ENCODE measurements at places on chromosomes 16 and 17. TPM values are rescaled to one million over a fixed set of nuclear protein-coding genes. Genes with fewer than 3 reads are reported as not detected.

Gene NOS2
- not detected for total RNA-seq

DNA sequence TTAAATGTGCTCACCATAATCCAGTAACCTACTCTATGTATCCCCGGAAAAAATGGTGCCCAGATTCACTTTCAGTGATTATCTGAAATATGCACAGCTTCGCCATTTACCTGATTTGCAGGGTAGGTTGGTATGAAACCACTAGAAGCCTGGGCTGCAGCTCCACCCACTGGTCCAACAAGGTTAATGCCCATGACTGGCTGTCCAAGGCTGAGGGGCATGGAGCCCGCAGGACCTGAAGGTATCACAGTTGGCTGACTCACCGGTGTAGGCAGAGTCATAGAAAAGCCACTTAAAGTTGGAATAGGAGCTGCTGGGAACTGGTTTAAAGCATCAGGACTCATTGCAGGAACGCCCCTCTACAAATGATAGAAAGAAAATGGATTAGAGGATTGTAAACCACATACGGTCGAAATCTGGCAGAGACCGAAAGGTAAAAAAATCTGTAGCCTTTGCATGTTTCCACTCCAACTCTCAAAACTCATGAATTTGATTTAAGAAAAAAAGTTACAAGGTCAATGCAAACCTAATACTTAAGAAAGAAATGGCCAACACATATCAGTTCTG is 38.6 kb downstream of the SYNRG start:
- H3K4me3 ChIP-seq = no peak overlapping the region
- peaks cover 72% of the 10 kb centered on the region for H3K36me3 ChIP-seq
- peak; percentile 92 for DNase-seq
- no peaks in the 10 kb centered on the region for H3K27me3 ChIP-seq

DNA sequence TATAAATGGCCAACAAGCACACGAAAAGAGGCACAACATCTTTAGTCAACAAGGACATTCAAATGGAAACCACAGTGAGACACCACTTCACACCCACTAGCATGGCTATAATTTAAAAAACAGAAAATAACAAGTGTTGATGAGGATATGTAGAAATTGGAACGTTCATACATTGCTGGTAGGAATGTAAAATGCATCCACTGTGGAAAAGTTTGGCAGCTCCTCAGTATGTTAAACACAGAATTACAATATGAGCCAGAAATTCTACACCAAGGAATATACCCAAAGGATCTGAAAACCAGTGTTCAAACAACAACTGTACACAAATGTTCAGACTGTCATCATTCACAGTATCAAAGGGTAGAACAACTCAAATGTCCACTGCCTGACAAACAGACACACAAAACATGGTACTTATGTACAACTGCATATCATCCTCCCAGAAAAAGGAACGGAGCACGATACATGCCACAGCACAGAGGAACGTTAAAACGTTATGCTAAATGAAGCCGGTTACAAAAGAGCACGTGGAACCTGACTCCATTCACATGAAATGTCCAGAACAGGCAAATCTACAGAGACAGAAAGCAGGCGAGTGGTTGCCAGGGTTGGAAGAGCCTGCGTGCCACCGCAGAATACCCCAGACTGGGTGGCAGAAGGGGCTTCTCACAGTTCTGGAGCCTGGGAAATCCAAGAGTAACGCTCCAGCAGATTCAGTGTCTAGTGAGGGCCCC is 32.8 kb upstream of the METRNL start:
- DNase-seq = no peak
- no peaks in the 10 kb centered on the region for H3K27me3 ChIP-seq
- H3K27ac ChIP-seq = no peak overlapping the region
- H3K4me1 ChIP-seq = peaks cover 22% of the 10 kb centered on the region
- H3K4me3 ChIP-seq = no peak overlapping the region

Gene EMP2
- total RNA-seq = 65.9 TPM

Gene GALR2
- 0.27 TPM for total RNA-seq

- H3K27ac ChIP-seq = no peak overlapping the region
- H3K36me3 ChIP-seq = peaks cover 62% of the 10 kb centered on the region
- no peak overlapping the region for H3K4me3 ChIP-seq
- H3K27me3 ChIP-seq = no peaks in the 10 kb centered on the region
- H3K4me1 ChIP-seq = peaks cover 15% of the 10 kb centered on the region
- no peak for DNase-seq
Measured at GRCh38 chr17:47973541-47973940, 2.6 kb downstream of the CDK5RAP3 start.

DNA sequence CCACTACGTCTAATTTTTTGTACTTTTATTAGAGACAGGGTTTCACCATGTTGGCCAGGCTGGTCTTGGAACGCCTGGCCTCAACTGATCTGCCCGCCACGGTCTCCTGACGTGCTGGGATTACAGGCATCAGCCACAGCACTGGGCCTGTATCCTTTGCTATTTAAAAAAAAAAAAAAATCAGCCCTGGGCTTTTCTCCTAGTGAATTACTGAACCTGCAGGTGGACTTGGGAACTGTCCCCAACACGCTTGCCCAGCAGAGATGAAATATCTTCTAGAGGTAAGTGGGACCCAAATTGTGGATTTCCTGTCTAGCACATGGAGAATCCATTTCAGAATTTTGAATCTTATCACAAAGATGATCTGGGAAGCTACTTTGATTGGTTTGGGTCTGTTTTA is 14.8 kb downstream of the CNOT1 start:
- no peak for DNase-seq
- H3K27me3 ChIP-seq = no peaks in the 10 kb centered on the region
- peaks cover 2% of the 10 kb centered on the region for H3K4me1 ChIP-seq
- no peak overlapping the region for H3K27ac ChIP-seq
- no peak overlapping the region for H3K4me3 ChIP-seq

GRCh38 chr17:43952351-43952723 is 1.4 kb downstream of the PYY start:
- H3K4me3 ChIP-seq = peak overlapping the region; percentile 33
- no peaks in the 10 kb centered on the region for H3K36me3 ChIP-seq
- H3K4me1 ChIP-seq = peaks cover 9% of the 10 kb centered on the region

Gene TXNL4B
- total RNA-seq = 18.0 TPM

DNA sequence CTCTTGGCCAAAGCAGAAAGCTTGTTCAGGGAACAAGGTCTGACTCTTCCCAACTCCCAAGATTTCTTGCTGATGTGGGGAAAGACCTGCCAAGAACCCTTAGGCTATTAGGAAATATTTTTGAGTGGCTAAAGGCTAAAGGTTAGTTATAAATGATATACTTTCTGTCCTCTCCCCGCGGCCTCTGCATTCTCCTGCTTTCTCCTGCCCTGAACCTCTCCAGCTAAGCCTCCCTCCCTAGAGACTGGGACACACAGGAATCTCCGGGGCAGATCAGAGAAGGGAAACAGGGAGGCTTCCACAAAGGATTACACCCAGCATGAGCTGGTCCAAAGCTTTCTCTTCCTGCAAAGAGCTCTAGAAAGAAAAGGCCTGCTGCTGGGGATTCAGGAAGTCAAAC is 2.3 kb downstream of the SLC43A2 start:
- no peak for DNase-seq
- H3K4me1 ChIP-seq = no peaks in the 10 kb centered on the region
- no peak overlapping the region for H3K4me3 ChIP-seq

Gene TEKT5
- not detected for total RNA-seq

- H3K27ac ChIP-seq = no peak overlapping the region
- DNase-seq = no peak
- H3K36me3 ChIP-seq = no peaks in the 10 kb centered on the region
- H3K4me1 ChIP-seq = no peaks in the 10 kb centered on the region
- H3K4me3 ChIP-seq = no peak overlapping the region
- H3K27me3 ChIP-seq = peaks cover 24% of the 10 kb centered on the region
Measured at GRCh38 chr16:80585764-80586163, 45.0 kb downstream of the DYNLRB2 start.

Gene CNP
- total RNA-seq = 156 TPM

- peak overlapping the region; percentile 94 for H3K4me3 ChIP-seq
- peaks cover 30% of the 10 kb centered on the region for H3K4me1 ChIP-seq
- DNase-seq = no peak
Measured at GRCh38 chr17:2396192-2396567, 4.7 kb downstream of the MNT start.
